ENCODE measurements at places on chromosomes 7 and 10.

GRCh38 chr7:142910481-142910880 lies 23.1 kb downstream of the TRPV5 start:
- no peak for DNase-seq

GRCh38 chr10:129532838-129533237 lies 65.8 kb downstream of the MGMT start:
- no peak for DNase-seq

DNA sequence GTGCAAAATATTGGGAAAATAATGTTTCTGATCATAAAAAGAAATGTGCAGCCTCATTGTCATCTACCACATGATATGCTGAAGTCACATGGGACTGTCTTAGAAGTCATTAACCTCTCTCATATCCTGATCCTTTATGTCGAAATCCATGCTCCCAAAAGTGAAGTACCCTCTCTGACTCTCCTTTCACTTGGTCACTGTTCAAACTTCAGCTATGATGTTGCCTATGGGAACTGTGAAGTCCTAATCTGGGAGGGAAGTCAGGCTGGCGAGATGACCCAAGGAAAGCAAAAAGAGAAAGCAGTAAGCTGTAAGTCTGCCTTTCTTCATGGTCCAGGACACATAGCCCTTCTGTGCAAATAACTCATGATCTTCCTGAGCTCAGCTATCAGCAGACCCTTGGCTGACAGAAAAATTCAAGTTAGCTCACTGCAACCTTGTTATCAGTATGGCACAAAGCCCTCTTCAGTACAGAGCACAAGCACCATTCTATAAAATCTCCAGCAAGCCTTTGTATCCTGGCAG lies 29.5 kb downstream of the WASL start:
- no peak for DNase-seq

DNA sequence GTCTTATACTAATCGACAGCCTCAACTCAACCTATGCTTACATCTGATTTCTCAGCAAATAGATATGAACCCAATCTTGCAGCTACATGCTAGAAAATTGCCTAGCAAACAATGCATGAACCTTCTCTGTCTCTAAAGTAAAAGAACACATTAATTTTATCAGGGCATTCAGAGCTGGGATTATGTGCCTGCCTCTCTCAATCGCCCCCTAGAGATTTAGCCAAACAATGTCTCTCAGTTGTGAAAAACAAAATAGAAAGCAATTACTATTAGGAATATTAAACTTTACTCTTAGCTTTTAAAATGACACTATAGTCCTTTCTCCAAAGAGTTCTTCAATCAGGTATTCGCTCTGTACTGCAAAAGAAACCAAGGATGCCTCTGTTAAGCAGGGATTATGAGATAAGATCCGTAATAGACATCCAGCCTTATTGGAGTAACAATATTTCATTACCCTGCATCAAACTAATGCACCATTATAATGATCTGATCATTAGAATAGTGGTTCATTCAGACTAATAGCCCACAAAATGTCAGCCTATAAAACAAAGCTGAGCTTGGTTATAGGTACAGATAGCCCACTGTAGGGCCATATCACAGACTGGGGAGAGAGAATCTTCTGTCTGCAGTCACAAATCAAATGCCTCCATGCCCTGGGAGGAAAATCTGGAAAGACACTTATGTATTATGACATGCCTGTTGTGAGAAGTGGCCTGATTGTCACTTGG lies 736.9 kb downstream of the PARD3 start:
- no peak for DNase-seq

DNA sequence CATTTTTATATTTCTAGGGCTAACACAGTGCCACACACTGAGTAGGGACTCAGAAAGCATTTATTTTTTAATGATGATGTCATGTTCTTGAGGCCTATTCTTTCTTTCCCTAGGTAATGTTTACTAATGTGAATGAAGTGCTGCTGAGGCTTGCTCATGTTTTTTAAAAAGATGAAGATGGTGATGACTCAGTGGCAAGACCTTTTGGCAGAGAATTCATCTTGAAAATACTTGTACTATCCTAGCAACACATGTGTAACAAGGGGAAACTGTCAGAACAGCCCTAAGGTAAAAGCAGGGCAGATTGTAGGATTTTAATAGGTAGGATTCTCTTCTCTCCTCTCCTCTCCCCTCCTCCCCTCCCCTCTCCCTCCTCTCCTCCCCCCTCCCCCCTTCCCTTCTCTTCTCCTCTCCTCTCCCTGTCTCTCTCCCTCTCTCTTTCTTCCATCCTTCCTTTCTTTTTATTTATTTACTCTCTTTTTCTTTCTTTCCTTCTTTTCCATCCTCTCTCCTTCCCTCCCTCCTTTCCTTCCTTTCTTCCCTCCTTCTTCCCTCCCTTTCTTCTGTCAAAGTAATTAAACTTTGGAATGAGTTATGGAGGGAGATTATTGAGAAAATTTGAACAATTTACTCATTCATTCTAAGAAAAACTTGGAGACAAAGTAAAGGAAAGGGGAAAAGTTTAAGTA lies 75.3 kb downstream of the ZNF92 start:
- no peak for DNase-seq

DNA sequence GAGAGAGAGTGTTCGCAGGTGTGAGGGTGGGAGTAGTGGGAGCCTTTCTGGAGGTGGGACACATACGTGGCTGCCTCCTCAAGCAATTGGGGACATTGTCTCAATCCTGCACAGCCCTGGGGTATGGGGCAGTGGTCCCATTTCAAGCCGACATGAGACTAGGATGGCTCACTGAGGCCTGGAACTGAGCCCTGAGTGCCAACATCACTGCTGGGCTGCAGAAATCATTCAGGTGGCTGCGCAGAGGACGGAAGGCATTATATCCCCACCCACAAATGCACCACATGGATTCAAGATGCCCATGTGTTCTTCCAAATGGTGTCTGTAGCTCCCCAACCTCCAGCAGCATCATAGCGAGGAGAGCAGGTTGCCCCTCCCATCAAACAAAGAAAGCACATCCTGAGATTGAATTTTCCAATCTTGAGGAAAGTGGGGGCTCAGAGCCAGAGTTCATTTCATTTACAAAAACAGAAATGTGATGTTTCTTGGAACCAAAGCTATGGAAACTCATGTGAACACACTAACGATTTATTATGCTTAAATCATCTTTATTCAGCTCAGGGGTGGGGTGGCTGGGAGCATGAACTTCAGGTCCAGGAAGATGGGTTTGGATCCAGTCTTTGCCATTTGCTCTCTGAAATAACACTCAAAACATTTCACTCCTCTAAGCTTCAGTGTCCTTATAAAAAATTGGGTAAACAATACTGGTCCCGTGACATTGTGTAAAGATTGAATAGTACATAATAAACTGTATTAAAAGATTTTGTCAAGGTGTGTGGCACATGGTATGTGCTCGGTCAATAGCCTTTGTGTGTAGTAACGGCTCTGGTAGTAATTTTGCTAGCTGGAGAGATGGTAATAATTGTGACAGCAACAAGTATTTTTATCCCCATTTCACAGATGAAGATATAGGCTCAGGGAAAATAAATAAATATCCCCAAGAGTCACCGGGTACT lies 4.6 kb downstream of the SFTPA2 start:
- DNase-seq: no peak

DNA sequence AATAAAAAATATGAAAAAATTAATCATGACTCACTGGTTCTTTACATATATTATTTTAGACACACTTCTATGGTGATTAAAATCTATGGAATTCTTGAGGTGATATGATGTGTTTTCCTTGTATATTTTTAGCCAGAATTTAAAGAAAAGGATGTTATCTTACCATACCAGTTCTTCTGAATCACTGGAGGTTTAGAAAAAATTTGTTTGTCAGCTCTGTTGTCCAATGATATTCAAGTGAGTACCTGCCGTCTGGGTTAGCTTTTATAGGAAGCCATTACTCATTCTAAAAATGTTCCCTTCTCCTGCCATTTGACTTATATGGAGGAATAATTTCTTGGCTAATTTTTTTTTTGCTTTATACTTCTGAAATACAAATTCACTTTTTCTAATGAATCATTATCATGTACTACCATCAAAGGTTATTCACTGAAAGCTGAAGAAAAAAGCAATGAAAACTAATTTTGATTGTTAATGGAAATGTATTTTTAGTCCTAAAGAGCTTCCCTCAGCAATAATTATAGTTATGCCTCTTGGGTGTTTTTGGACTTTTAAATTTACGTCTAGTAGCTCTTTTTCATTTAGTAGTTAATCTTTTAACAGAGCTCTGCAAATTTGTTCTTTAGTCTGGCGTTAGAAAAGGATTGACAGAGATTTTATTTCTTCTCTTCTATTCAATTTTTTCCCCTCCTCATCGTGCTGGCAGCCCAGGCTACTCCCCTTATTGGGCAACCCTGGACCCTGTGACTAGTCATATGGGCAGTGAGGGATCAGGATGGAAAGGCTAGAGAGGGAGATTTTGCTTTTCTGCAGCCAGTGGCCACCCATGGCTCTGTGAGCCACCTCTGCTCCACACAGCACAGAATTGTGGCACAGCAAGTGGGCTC lies 434.2 kb downstream of the LRMDA start:
- DNase-seq: no peak

DNA sequence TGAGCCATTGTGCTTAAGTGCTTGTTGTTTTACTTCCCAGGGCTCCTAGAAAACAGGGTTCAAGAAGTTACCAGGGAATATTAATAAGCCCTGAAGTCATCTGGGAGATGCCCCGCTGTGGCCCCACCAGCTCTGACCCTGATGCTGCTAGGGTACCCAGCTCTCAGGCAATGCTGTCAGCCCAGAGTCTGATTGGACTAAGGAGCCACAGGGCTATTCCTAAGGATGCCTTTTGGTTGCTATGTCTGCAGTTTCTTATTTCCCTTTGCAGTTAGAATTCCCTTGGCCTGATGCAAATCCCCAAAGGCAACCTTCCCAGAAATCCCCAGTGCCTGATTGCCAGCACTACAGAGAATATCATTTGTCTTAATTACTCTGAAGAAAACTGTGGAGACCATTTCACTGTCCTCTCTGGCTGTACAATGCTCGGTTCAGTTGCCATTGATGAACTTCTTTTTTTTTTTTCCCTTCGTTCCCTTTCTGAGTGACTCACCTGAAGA lies 236.7 kb upstream of the KMT2E start:
- no peak for DNase-seq
